ENCODE measurements at places on chromosomes 7 and 10.
A peak's percentile ranks its signal among the peaks of the same experiment; 100 is the strongest.

DNA sequence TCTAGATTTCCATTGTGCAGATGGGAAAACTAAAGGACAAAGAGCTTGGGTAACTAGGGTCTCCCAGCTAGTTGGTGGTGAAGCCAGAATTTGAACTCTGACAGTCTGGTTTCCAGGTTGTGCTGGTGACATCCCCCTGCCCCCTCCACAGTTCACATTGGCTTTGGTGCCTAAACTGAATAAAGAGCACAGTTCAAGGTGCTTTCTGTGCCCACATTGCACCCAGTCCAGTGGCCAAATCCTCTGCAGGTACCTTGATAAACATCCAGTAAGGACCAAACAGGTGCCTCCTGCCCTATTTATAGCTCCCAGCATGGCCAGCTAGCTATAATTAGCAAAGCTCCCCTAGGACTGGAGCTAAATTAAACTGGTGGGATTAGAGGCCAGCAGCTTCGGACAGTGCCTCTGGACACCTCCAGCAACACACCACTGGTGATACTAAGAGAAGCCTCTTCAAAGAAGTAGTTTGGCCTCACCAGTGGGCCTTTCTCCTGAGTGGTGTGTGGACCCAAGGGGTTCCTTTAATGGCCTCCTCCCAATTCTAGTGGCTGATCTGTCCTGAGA is 59.9 kb downstream of the KCNMA1 start:
- DNase-seq, result no peak

DNA sequence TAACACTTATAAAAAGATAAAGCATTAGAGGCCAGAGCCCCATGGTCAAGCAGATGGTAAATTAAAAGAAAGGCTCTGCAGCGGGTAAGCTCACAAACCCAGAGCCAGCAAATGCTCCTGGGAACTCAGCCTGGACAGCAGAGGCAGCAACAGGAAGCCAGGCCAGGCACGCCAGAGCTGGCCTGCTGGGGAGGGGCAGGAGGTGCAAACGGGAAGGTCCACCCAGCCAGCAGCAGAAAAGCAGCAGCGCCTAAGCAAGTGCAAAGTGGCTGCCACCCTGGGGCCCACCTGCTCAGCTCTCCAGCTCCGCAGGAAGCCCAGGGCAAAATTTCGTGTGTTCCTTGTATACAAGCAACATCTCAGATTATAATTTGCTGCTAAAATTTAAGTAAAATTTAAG is 82.7 kb upstream of the GPR22 start:
- DNase-seq, result no peak

DNA sequence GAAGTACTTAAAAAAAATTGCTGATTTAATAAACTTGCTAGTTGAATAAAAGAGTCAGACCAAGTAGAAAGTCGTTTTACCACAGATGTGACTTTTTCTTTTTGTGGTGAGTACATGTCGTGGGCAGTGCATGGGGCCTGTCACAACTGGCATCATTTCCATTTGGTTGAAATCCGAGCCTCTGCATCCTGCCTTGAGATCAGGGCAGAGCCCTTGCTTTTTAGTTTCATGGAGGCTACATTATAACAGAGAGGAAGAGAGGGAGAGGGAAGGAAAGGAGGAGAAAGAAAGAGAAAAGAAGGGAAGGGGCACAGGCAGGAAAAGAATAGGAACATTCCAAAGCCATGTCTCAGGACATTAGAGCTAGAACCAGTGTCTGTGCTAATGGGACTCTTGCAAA is 20.4 kb upstream of the INSYN2A start:
- DNase-seq, result no peak

GRCh38 chr10:17758896-17759295 is 6.9 kb downstream of the TMEM236 start:
- no peak for DNase-seq

GRCh38 chr7:45679516-45679915 is 105.3 kb downstream of the ADCY1 start:
- no peak for DNase-seq

- no peak for DNase-seq
Measured at GRCh38 chr10:116913695-116914094, 64.4 kb downstream of the ENO4 start.

DNA sequence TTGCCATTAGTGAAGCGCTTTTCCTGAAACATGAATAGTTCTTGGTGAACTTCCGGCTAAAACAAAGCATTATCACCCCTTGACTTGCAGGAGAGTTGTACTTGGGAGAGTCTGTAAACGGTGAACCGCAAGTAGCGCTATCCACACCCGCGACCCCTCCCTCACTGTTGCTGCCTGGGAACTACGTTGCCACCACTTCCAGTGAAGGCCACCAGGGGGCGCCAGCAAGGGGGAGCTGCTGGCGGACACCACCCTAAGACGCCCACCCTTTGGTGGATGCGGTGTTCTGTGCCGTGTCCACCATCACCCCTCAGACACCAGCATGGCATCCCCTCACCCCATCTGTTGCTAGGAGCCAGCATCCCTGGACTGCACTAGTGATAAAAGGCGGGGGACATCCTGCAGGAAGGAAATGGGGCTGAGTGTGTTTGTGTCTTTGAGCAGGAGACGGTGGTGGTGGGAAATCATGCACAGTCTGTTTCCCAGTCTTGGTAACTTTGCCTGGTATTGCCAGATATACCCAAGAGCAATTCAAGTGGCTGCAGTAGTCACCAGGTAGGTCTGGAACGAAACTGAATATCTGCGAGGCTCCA is 298.2 kb downstream of the FRMD4A start:
- DNase-seq, result peak; percentile 24

GRCh38 chr7:44322631-44323363 is 2.6 kb downstream of the CAMK2B start:
- DNase-seq, result no peak

DNA sequence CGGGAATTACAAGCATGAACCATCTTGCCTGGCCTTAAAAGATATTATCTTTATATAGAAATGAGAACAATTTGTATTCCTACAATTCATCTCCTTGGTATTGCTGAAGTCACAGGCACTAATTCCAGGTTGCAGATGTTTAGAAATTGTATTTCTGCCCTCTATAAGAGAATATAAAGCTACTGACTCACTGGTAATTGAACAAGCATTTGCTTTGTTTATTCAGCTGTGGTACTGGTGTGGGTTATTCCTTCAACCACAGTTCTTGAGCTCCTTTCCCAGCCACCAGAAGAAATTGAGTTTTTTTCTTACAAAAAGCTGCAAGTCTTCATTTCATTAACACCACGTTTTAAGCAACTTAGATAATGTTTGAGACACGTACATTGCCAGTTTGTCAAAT is 29.0 kb upstream of the MPP7 start:
- DNase-seq, result no peak

- DNase-seq, result no peak
Measured at GRCh38 chr10:614139-614711, 75.2 kb downstream of the DIP2C start.
